ENCODE measurements at places on chromosomes 13 and 19.
A peak's percentile ranks its signal among the peaks of the same experiment; 100 is the strongest.

DNA sequence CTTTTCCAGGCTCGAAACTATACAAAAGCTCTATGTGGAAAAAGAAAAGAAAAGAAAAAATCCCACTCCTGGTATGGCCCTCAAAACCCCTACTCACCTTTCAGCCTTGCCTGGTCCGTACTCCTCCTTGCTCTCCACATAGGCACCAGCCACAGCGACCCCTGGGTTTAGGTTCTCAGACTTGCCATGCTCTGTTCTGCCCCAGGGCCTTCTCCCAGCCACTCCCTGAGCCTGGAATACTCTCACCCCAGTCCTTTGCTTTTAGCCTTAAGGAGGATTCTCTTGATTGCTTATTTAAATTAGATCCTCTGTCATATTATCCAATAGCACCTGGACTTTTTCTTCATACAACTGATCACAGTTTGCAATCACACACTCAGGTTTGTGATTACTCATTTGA is 522.5 kb downstream of the DIAPH3 start:
- DNase-seq: no peak

DNA sequence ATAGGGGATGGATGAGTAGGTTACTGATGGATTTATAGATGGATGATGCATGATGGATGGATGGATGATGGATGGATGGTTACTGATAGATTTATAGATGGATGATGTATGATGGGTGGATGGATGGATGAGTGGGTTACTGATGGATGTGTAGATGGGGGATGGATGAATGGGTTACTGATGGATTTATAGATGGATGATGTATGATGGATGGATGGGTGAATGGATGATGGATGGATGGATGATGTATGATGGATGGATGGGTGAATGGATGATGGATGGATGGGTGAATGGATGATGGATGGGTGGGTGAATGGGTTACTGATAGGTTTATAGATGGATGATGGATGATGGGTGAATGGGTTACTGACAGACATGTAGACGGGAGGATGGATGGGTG is 6.3 kb upstream of the C2CD4C start:
- no peak for DNase-seq

- DNase-seq: no peak
Observed at GRCh38 chr13:66634384-66634783, 595.8 kb downstream of the PCDH9 start.

DNA sequence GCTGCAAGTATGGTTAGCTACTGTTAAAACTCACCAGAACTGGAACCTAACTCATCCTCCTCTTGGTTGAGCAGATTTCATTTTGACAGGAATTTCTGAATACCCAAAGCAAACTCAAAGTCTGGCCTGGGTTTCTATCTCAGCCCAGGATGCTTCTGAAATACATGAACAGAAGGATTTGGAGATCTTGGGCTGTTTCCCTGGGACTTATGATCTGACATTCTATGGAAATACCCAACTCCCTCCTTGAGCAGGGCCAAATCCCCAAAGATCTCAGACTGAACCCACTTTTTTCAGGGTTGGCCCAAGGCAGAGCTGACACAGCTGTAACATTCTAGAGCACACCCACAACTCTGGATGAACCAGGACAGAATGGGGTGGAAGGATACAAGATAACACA is 1.1 kb upstream of the ITM2B start:
- DNase-seq: no peak

- DNase-seq: no peak
Observed at GRCh38 chr13:39419068-39419467, 183.9 kb downstream of the LHFPL6 start.

DNA sequence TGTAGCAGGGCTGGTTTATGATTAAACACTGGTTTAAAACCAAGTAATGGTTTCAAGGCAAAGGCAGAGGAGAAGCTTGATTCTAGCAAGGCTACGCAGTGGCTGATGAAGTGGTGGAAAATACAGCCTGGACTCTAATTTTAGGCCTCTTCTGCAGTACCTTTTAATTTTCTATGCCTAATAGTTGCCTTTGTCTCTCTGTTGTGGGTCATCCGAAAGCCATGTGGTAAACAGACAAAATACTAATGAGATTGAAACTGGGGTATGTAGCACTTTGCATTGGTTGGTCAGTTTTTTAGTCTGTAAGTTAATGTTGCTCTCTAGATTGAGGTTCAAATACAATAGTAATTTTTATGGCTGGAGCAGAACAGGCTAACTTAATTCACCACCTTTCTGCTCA is 3.3 kb downstream of the LMO7 start:
- no peak for DNase-seq

GRCh38 chr19:49971991-49972411 is 11.0 kb upstream of the SIGLEC11 start:
- DNase-seq: no peak

DNA sequence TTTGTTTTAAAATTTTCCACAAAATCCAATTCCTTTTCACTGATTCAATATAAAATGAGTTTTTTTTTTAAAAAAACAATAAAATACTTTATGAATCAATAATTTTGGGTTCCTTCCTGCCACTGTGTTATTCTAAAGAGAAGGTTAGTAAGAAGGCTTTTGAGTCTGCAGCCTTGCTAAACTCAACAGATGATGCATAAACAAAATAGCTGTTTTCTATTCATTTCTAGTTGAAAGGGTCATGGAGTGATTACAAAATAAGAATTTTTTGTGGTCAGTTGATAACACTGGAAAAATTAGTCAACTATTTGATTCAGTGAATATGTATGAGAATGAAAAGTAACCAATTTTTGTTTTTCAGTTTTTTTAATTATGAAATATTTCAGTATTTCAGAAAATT is 169.9 kb downstream of the VWA8 start:
- DNase-seq: no peak

DNA sequence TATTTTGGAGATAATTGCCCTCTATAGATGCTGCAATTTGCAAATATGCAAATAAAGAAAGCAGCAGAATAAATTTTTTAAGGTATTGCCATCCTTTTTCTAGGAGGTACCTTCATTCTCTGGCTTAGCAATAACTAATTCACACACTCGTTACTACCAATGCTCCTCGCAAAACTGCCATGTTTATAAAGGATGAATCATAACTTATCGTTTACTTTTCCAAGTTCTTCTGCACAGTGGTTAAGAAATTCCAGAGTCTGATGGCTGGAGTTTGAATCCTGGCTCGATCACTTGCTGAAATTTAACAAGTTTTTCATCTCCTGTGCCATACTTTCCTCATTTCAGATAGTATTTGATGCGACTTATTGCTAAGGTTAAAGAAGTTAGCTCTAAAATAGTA is 708.6 kb upstream of the KLHL1 start:
- DNase-seq: no peak

DNA sequence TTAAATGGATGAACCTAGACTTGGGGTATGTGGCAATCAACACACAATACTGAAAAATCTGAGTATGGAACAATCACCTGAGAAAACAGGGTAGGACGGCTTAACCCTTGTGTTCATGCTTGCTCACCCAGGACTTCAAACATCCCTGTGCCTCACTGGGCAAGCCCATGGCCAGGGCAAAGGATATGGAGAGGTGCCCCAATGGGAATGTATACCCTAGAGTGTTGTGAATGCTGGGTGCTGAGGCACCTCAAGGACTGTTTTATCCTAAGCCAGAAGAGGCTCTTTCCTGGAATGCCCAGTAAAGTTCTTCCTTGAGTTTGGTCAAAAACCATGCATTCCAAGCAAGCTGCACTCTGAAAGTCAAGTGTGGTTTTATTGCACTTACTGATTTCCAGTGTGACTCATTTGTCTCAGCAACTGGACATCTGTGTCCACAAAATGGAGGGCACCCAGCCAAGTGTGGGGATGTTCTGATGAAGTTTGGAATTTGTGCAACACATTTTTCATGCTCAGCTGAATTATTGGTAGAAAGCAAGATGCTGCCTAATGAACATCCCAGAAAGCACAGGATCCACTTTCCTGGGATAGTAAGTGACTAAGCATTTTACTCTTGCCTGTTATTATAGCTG is 531.3 kb downstream of the RFC3 start:
- no peak for DNase-seq

DNA sequence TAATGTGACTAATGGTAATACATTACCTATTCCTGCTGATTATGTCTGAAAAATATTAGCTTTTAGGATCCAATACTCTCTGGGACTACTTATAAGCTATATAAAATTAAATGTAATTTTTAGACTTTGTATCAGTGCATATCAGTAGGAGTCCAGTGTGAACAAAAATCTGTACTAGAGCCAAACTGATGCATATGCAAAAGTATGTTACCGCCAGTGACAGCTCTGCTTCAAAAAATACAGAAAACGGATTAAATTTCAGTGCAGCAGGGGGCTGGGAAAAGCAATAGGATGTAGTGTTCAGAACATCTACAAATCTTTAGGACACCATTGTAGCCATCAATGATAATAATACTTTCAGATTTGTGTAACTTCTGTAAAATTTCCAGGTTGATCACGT is 385.5 kb downstream of the DACH1 start:
- no peak for DNase-seq

DNA sequence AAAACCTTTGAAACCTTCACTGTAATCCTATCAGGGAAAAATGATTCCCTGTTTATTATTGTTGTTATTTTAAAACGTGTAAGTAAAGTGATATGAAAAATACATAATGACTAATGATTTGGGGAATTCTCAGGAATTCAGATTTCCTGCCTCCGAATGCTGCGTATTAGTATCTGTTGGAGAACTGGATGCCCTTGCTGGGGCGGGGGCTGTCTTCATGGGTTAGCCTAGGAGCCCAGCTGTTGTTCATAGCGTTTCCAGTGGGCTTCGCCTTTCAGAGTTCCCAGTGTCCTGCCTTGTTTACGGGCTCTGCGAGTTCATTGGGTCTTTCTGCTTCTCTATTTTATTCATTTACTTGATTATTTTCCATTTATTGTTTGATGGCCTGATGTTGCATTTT is 18.4 kb downstream of the NAXD start:
- no peak for DNase-seq

- no peak for DNase-seq
Observed at GRCh38 chr13:35712907-35713761, 236.6 kb upstream of the MAB21L1 start.

DNA sequence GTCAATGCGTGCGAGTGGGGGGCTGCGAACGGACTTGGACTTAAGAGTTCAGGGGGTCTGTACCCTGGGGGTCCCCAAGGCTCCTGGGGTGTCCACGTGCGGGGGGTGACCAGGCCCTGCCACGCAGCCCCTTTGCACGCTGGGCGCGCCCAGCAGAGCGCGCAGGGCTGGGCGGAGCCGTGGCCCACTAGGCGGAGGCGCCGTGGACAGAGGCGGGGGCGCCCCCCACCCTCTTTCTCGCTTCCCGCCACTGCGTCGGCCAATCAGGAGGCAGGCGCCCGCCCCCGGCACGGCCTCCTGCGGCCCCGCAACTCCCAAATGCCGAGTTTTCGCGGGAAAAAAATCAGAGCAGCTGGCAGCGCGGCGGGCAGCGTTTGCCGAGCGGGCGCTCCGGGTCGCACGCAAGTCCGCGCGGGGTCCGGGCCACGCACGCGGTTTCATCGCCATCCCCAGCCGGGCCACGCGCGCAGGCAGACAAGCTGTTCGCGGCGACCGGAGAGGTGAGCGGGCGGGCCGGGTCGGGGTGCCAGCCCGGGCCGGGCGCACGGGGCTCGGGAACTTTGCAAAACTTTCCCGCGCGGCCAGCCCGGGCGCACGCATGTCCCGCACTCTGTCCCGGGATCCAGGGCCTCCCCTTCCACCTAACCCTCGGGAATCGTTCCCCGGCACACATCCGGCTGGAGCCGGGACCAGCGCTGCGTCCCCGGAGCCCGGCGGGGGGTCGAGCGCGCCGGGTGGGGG is at the start of gene UHRF1:
UHRF1 (plus strand) TSS at position 346 of the 741 bp plus-strand sequence. CDS start 1,385 bp downstream, outside the sequence.
- peak; percentile 68 for DNase-seq

- no peak for DNase-seq
Observed at GRCh38 chr13:110350049-110350448, 43.0 kb downstream of the COL4A2 start.

- no peak for DNase-seq
Observed at GRCh38 chr13:40626561-40626960, 39.9 kb downstream of the FOXO1 start.

GRCh38 chr19:49145573-49146407 is 9.4 kb downstream of the HRC start:
- DNase-seq: peak; percentile 76

- DNase-seq: no peak
Observed at GRCh38 chr13:105773863-105774538, 761.5 kb downstream of the EFNB2 start.

GRCh38 chr19:46903458-46903857 is 42.7 kb downstream of the ARHGAP35 start:
- DNase-seq: no peak

- DNase-seq: no peak
Observed at GRCh38 chr19:54803410-54803809, at the start of gene KIR2DL4. TSS of gene KIR2DL4 (plus strand) at chr19:54803610. CDS start at chr19:54803652, 42 bp downstream.

GRCh38 chr13:84129966-84130365 is 247.7 kb upstream of the SLITRK1 start:
- DNase-seq: no peak

GRCh38 chr19:38264486-38265212 is at the start of gene SPINT2:
TSS of gene SPINT2 (plus strand) at chr19:38264573. CDS start at chr19:38264893, 320 bp downstream.
- peak; percentile 43 for DNase-seq

GRCh38 chr13:34085204-34085603 is 267.3 kb downstream of the RFC3 start:
- no peak for DNase-seq

DNA sequence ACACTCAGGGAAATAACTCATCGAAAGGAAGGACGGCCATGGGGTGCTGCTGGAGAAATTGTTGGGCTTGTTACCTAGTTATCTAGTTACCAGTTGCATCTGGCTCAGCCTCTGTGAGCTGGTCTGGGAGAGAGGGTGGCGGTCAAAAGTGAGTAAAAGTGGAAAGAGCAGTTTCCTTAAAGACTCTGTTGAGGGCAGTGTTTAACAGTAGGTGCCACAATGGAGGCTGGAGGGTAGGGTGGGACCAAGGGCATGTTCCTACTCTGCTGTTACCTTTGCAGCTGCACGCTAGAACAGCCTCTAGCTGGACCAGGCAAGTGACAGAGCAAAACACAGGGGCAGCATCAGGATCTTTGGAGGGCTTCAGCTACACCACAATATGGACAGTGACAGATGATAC is 228.8 kb upstream of the STARD13 start:
- DNase-seq: no peak

- DNase-seq: no peak
Observed at GRCh38 chr19:29054886-29055675, 157.9 kb downstream of the UQCRFS1 start.

DNA sequence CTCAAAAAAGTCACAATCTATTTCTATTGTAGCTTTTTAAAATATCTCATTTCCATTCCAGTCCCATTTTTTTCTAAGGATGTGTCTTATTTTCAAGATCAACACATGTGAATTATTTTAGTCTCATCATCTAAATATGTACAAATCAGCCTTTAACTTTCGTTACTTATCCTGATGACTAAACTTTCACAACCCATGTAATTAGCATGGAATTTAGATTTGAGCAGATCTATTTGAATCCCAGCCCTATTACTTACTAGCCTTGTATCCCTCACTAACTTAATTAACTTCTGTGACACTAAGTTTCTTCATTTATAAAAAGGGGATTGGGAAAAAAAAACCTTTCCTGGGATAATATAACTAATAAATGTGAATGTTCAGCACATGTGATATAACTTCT is 81.1 kb downstream of the UFM1 start:
- no peak for DNase-seq

- no peak for DNase-seq
Observed at GRCh38 chr13:28049880-28050875, 50.2 kb downstream of the FLT3 start.

GRCh38 chr19:46614114-46614722 is 10.7 kb downstream of the PTGIR start:
- DNase-seq: peak; percentile 58

GRCh38 chr19:47111006-47111621 is 2.5 kb downstream of the ZC3H4 start:
- DNase-seq: no peak

- no peak for DNase-seq
Observed at GRCh38 chr13:40230833-40231266, 435.6 kb downstream of the FOXO1 start.

- DNase-seq: no peak
Observed at GRCh38 chr19:47419030-47419783, at the start of gene MEIS3. TSS of gene MEIS3 (minus strand) at chr19:47419527. CDS start at chr19:47419081, 446 bp downstream.

Data from GDM1 (cell line).